ENCODE measurements at places on chromosomes 13 and 19.
A peak's percentile ranks its signal among the peaks of the same experiment; 100 is the strongest.

GRCh38 chr19:19206938-19207337 lies 3.7 kb upstream of the NR2C2AP start:
- no peak for DNase-seq

DNA sequence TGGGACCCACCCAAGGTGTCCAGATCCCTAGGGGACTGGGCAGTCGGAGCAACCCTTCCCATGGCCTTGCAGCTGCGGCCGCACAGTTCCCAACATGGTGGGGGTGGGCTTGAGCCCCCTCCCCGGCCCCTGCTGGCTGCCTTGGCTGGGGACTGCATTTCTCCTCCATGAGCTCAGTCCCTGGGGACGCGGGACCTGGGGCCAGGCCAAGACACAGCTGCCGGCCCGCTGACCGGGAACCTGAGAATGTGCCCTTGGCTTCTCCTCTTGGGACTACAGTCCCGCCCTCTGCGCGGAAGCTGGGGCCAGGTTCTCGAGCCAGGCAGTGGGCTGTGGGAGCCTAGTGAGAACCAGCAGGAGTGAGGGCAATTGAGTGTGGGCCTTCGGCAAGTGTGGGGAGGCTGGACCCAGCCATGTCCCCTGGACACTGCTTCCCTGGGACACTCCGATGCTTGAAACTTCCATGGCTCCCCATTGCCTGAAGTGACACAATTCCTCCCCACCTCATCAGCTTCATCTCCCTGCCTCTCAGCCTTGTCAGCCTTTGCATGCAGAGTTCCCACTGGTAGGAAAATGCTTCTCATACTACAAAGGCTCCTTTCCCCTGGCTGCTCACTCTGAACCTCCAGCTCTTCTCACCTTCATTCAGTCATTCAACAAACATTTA lies 13.1 kb upstream of the NOTCH3 start:
- DNase-seq, result no peak

DNA sequence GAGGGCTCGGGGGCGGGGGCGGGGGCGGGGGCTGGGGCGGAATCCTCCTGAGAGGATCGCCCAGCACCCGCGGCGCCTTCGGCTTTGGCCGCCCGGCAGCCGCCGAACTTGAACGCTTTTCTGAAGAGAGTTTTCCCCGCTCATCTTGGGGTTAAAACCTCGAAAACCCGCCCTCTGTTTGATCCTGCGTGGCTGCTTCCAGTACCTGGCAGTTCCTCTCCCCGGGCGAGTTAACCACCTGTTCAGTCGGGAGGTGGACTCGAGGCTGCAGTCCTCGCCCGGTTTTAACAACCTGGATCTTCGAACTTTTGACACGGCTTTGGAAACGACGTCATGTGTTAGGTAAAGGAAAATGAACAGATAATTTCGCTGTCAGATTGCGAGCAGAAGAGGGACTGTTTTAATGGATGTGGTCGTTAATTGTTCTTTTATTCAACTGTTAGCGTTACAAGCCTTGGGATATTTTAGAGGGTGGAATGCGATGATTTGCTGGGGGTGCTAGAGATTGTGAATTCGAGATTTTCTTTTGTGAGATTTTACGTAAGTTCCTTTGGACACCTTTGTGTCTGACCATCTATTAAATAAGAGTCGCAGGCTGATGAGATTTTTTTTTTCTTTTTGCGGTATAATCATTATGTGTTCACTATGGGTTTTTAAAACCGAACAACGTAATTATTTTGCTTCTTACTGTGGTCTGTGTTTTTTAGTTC lies 1.0 kb downstream of the FNDC3A start:
- DNase-seq, result no peak

DNA sequence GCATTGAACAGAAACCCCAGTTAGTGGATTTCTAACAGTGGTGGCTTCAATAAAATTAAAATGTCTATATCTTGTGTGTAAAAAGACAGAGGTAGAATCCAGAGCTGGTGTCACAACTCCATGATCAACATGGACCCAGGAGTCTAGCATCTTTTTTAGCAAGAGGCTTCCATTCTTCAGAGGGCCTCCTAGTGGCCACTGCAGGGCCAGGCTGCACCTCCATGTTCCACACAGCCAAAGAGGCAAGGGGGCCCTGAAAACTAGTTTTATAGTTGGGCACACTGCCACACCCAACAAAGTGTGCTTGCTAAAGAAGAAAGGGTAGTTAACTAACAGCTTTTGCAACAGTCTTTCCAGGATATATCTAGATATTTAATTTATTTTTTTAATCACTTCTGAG lies 12.9 kb downstream of the N4BP2L1 start:
- no peak for DNase-seq

GRCh38 chr19:48338802-48339503 lies 13.6 kb downstream of the EMP3 start:
- no peak for DNase-seq

DNA sequence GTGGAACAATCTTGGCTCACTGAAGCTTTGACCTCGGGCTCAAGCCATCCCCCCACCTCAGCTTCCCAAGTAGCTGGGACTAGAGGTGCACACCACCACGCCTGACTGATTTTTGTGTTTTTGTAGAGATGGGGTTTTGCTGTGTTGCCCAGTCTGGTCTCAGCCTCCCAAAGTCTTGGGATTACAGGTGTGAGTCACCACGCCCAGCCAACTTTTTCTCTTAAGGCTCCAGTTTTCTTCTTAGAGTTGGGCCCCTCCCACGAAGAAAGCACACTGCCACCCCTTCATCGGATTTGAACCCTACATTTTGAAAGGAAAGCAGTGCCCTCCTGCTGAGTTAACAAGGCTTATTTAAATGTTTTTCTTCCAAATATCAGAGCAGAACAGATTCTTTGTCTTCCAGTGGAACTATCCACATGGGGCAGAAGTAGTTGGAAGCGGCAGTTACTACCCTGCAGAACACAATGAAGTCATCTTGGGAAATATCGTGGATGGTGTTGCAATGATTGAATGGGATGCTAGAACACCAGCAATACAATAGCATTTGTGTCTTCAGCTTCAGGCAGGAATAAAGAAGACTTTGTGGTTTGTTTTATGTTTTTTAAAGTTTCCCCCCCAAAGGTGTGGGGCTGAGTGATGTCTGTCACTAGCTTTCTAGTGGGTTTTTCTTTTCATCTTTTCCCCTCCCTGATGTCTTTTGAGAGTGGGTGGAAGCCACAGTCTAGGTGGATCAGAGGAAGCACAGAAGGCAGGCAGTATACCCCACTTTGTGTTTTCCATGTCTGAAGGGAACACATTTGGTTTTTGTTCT lies 8.9 kb downstream of the ACTN4 start:
- no peak for DNase-seq

- DNase-seq, result no peak
Observed at GRCh38 chr19:48364598-48365348, 606 bp downstream of the SYNGR4 start.

DNA sequence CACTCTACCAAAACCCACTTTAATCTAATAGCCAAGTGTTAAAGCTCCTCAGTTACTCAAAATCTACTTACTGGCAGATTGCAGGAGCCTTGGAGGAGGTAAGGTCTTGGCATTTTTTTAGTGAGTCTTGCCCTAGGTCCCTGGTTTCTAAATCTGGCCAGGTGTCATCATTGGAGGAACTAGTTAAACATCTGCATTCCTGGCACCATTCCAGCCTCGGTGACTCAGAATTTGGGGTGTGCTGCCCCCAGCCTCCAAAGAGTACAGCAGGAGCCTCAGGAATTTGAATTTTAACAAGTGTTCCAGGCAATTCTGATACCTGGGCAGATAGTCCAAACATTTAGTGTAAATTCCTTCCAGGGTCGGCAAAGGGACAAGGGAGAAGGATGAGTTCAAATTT lies 37.4 kb downstream of the KLF5 start:
- no peak for DNase-seq

GRCh38 chr13:94829185-94829836 lies 117.0 kb upstream of the SOX21 start:
- no peak for DNase-seq

GRCh38 chr19:7415163-7415856 lies 66.6 kb downstream of the ARHGEF18 start:
- no peak for DNase-seq

GRCh38 chr19:29666578-29667386 lies 1.5 kb downstream of the PLEKHF1 start:
- DNase-seq, result no peak

DNA sequence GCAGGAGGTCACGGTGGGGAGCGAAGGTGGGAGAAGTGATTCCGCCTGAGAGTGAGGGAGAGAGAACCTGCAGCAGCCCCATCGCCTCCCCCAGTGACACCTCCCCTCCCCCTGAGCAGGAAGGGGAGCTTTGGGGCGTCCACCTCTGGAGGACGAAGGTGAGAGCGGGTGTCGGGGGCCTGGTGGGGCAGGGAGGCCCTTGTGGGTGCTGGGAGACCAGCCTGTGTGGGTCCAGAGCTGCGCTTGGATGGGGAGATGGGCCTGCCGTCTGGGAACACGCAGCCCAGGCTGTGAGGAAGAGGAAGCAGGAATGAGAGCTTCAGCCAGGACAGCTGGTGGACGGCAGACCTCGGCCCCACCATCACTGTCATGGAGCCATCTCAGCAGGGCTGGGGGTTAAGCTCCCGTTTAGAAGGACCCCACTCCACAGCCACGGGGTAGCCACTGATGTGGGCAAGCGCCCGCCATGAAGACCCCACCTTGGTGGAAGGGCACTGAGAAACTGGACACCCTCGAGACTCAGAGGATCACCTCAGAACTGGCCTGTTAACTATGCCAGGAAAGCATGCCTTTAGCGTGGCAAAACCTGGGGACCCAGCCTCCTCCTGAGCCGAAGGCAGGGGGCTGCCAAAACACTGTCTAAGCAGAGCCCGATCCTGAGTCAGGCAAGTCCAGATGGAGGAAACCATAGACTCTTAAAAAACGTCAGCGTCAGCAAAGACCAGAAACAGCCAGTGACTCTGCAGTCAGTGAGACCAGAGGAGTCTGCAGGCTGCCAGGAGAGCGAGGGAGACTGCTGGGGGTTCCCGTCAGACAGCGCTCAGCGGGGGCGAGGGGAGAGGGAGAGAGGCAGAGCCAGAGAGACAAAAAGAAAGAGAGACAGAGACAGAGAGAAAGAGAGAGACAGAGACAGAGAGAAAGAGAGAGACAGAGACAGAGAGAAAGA lies 6.4 kb upstream of the PROZ start:
- DNase-seq, result no peak

DNA sequence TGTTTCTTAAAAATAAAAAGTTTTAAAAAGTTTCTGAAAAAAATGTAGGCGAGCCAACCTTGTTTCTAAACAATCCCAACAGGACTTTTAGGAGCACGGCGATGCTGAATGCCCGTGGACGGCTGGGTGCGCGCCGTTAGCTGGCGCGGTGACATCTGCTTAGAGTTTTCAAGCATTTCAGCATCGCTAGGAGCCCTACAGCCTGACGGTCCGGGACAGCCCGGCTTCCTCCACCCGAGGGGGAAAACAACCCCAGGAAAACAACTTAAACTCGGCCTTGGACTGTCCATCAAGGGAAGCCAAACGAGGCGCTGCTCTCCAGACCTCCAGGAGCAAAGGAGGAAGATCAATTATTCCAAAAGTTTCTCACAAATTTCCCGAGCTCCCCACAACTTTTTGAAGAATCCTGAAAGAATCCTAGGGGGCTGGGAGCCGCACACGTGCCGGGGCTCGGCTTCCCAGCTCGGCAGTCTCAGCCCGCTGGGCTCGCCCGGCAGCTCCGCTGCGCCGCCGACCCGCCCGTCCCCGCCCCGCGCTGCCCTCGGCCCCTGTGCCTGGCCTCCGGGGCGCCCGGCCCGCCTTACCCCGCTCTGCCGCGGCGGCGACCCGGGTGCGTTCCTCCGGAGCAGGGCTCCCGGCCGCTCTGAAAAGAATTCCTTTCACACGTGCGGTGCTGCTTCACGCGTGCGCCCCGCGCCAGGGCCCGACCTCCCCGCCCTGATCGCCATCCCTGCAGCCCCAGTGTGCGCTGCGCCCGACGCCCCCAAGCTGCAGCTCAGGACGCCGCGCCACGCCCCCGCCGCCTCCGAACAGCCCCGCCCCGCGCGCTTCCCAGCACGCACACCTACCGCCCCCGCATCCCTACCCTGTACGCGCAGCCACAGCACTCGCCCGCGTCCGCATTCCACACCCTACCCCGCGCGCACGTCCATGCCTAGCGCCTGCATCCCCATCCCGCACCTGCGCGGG lies at the start of gene GJA3:
TSS of gene GJA3 (minus strand) at position 747 of the 969 bp plus-strand sequence. CDS start 17,764 bp downstream, outside the sequence.
- DNase-seq, result peak; percentile 41

GRCh38 chr13:102830646-102831045 lies 15.2 kb upstream of the ERCC5 start:
- no peak for DNase-seq

- DNase-seq, result no peak
Observed at GRCh38 chr19:3285647-3286176, 61.3 kb downstream of the CELF5 start.

DNA sequence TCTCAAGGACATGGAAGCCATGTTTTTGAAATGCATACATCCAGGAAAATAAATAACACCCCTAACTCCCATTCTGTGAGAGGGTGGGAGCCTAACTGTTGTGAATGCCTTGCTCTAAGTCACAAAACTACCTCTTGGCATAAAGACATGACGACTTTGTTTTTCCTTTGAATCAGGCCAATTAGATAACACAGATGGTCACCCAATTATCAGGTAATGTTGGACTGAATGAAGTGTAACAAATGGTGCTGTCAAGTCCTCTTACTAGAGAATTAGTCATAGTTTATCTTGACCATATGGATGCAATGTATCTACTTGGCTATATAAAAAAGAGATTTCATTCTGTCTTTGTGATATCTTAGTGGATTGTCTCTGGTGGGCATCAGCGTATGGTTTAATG lies 553.6 kb upstream of the ATXN8OS start:
- DNase-seq, result no peak

Measured in stimulated activated CD8-positive, alpha-beta memory T cell treated with anti-CD3 and anti-CD28 coated beads, Interleukin-15, amount 100 ng/mL, for 4 hours (primary cell).